GDM1 (cell line): ENCODE measurements at places on chromosomes 16 and 17.

- no peak for DNase-seq
Measured at GRCh38 chr16:84450176-84450865, 54.1 kb downstream of the MEAK7 start.

DNA sequence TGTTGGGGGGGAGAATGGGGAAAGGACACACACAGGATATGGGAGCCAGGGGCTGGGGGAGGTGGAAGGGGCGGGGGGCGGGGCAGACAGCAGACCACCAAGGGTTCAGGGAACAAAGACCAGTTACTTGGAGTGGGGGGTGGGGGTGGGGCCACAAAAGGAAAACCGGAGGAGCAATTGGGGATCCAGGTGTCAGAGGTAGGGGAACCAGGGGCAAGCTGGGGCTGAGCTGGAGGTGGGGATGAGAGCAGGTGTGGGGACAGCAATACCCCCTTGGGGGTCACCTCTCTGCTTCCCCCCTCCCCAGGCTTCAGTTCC lies 1.4 kb upstream of the ORAI3 start:
- no peak for DNase-seq

DNA sequence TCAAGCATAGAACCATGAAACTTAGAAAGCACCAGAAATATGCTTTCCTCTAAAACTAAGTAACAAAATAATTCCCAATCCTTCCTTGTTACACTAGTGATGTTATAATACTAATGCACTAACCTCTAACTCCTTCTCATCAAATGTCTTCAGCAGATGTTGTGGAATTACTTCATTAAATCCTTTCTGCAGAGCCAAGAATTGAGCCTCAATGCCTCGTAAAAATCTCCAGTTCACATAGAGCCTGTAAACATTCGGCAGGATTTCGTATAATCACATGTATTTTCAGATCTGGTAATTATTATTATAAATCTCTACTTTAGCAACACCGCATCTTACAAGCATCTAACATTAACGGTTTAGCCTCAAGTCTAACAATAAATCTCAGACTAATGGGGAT lies 44.7 kb downstream of the CEP95 start:
- no peak for DNase-seq

- peak; percentile 40 for DNase-seq
Measured at GRCh38 chr16:74998481-74999218, at the start of gene ZNRF1. TSS of gene ZNRF1 (plus strand) at chr16:74999024. CDS start at chr16:74999672, 648 bp downstream.

GRCh38 chr17:79845601-79845949 lies 6.3 kb upstream of the CBX4 start:
- peak; percentile 25 for DNase-seq

GRCh38 chr17:74785096-74785980 lies 9.2 kb upstream of the NAT9 start:
- DNase-seq, result no peak

DNA sequence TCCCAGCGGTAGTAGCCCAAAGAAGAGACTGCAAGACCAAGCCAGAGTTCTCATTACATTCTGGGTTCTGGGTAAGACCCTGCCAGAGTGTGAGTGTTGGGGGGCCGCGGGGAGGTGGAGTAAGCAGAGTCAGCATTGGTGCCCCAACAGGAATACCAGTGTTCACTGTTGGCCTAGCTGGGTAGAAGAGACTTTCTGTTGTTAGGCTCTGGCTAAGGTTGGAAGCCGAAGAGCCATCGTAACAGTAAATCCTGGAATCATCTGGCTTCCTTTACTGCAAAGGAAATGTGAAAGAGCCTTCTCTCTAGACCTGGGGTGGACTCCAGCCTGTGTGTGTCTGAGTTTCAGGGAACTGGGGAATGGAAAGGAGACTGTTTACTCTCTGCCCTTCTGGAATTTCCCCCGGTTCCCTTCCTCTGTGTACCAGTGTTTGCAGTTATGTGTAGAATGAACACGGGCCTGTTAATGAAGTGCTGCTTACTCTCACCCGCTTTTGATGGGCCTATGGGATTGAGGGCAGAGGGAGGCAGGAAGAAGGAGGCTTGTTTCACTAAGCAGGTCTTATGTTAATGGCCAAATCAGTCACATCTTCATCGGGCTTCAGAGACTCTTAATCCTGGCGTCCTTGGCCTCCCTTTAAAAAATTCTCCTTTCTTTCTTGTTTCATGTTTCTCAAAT lies 68.5 kb downstream of the WWP2 start:
- no peak for DNase-seq

DNA sequence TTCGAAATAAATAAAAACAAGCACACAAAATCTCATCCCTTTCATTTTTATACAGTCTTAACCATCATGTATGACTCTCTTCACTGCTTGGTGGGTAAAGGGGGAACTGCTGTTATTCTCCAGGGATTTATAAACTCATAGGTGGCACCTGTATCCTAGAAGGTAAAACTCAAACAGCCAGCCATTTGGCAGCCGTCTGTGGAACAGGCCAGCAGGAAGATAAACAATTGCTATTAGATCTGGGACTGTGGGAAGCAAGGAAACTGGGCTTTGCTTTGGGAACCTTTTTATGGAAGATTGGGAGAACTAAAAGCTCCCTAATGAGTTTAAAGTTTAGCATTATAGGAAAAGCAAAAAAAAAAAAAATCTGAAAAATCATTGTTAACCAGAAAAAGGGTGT lies 126.0 kb downstream of the TANGO6 start:
- DNase-seq, result no peak

- DNase-seq, result no peak
Measured at GRCh38 chr16:26396511-26397235, 670.1 kb upstream of the C16orf82 start.

- DNase-seq, result no peak
Measured at GRCh38 chr17:31570951-31571892, 179.7 kb downstream of the RAB11FIP4 start.

DNA sequence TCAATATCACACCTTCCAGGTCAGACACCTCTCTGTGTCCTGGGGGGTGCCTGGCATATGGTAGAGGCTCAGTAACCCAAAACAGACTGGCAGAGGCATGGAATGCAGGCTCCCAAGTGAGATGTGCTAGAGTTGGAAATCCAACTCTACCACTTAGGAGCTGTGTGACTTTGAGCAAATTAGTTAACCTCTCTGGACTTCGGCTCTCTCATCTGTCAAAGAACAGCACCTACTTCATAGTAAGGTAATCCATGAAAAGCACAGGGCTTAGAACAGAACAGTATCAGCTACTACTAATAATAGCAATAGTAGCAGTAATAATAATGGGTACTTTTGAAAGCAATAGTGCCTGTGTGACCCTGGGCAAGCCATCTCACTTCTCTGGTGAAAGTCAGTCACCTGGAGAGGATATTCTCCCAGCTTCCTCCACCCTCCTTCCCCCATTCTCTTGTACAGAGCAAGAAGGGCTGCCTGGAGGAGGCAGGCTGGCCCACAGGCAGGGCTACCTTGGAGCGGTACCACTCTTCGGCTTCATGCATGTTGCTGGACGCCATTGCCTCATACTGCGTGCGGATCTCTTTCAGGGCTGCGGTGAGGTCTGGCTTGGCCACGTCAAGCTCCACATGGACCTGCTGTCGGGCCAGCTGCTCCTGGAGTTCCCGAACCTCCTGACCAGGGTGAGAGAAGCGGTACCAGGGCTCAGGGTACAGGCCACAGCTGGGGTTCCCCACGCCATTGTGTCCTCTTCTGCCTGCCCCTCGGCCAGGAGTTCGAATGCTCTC lies 2.3 kb downstream of the GFAP start:
- no peak for DNase-seq

- peak; percentile 2 for DNase-seq
Measured at GRCh38 chr16:14249291-14250032, 178.3 kb downstream of the MRTFB start.

- no peak for DNase-seq
Measured at GRCh38 chr17:8046306-8046928, 7.6 kb downstream of the ALOX15B start.
